CD4-positive, alpha-beta T cell treated with Interleukin-15 for 1 hour (primary cell): ENCODE measurements at places on chromosomes 1 and 21.

DNA sequence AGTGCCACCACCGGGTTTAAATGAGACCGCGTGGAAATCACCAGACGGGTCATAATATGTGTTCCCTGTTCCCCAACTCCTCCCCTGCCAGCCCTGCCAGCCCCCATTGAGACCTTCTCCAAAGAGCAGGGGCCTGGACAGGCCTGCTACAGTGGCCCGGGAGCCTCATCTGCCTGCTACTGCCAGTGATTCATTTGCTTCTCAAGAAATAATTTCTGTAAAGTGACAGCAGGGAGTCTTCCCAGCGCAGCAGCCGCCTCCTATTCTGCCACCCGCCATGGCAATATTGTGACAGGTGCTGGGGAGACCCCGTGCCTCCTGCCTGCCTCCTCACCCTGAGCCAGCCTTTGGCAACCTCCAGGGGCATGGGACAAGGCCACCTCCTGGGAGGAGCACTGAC lies 8.9 kb downstream of the IFFO2 start:
- DNase-seq, result no peak

GRCh38 chr21:15695241-15695640 lies 34.5 kb upstream of the USP25 start:
- no peak for DNase-seq

- no peak for DNase-seq
These were observed 180.6 kb upstream of the JUN start for GRCh38 chr1:58964428-58964827.

GRCh38 chr21:39908265-39908923 lies 41.2 kb downstream of the PCP4 start:
- no peak for DNase-seq

GRCh38 chr1:206496131-206496793 lies 11.1 kb upstream of the RASSF5 start:
- no peak for DNase-seq
